ENCODE measurements at places on chromosomes 11 and 22. TPM values are rescaled to one million over a fixed set of nuclear protein-coding genes. Genes with fewer than 3 reads are reported as not detected.

GRCh38 chr11:60994541-60995080 is 23.1 kb downstream of the CD6 start:
- H3K36me3 ChIP-seq: peaks cover 58% of the 10 kb centered on the region
- no peak overlapping the region for H3K4me3 ChIP-seq
- H3K4me1 ChIP-seq: peaks cover 9% of the 10 kb centered on the region

DNA sequence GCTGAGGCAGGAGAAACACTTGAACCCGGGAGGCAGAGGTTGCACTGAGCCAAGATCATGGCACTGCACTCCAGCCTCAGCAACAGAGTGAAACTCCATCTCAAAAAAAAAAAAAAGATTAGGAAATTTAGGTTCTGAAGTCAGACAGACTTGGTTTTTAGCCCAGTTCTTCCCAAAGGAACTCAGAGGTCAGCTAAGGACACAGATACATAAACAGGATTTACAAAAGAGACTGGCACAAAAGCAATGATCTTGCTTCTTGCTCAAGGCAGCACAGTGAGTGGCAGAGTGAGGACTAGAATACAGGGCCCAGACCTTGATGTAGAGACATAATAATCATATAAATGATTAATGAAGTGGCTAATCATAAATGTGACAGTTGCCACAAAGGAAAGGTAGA is 25.4 kb upstream of the RRAS2 start:
- no peak overlapping the region for H3K4me3 ChIP-seq
- H3K27ac ChIP-seq: no peak overlapping the region
- no peaks in the 10 kb centered on the region for H3K4me1 ChIP-seq
- no peak for DNase-seq
- peaks cover 8% of the 10 kb centered on the region for H3K27me3 ChIP-seq
- H3K36me3 ChIP-seq: no peaks in the 10 kb centered on the region

CLMP gene
- total RNA-seq: 0.20 TPM

MS4A15 gene
- not detected for total RNA-seq

All from naive thymus-derived CD4-positive, alpha-beta T cell (primary cell).